ENCODE measurements at places on chromosomes 2 and 18. TPM values are rescaled to one million over a fixed set of nuclear protein-coding genes. Genes with fewer than 3 reads are reported as not detected.

DNA sequence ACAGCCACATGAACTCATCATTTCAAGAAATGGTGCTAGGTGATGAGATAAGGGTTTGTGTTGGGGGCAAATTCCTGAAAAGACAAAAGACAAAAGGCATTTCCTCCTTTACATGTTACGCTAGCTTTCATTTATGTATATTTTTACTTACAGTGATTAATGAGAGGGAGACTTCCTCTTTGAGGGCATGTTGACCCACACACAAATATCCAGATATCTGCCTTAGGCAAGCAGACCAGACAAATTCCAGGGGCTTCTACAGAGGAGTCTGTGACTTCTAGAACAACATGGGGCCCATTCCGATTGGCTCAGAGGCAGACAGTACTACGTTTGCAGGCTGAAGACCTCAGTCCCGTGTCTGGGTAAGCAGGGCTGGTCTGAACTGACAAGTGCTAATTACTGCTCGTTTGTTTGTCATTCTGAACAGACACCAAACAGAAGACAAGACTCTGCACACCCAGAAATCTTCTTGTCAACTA, 74.8 kb upstream of the ST6GAL2 start:
- no peak for DNase-seq
- H3K27me3 ChIP-seq: no peaks in the 10 kb centered on the region
- H3K4me1 ChIP-seq: no peaks in the 10 kb centered on the region
- no peak overlapping the region for H3K4me3 ChIP-seq
- no peak overlapping the region for H3K27ac ChIP-seq

- H3K27me3 ChIP-seq: no peaks in the 10 kb centered on the region
- no peak for DNase-seq
- no peak overlapping the region for H3K4me3 ChIP-seq
- no peaks in the 10 kb centered on the region for H3K36me3 ChIP-seq
Observed at GRCh38 chr2:42973726-42974125, 181.3 kb upstream of the HAAO start.

TIMM21 gene
- total RNA-seq: 19.1 TPM

DNA sequence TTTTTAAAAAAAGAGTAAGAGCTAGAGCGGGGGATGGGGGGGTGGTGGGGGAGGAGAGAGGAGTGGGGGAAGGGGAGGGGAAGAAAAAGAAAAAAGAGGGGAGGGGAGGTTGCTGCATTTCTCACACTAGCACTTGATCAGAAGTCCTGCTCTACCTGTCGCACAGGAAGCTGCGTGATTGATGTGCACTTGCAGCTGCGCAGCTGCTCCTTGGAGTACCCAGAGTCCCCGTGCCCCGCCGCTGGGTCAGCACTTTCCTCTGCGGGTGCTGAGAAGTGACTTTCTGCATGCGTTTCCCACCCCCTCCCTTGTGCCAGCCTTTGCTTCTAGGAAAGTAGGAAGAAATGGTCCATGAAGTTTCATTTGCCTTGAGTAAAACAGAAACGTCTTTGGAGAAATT, 297.3 kb downstream of the ETAA1 start:
- no peak overlapping the region for H3K27ac ChIP-seq
- H3K4me1 ChIP-seq: peaks cover 5% of the 10 kb centered on the region
- DNase-seq: peak; percentile 71
- H3K27me3 ChIP-seq: no peaks in the 10 kb centered on the region
- H3K4me3 ChIP-seq: no peak overlapping the region
- H3K36me3 ChIP-seq: no peaks in the 10 kb centered on the region

MAB21L4 gene
- 0.33 TPM for total RNA-seq

UPP2 gene
- total RNA-seq: 0.11 TPM

DNA sequence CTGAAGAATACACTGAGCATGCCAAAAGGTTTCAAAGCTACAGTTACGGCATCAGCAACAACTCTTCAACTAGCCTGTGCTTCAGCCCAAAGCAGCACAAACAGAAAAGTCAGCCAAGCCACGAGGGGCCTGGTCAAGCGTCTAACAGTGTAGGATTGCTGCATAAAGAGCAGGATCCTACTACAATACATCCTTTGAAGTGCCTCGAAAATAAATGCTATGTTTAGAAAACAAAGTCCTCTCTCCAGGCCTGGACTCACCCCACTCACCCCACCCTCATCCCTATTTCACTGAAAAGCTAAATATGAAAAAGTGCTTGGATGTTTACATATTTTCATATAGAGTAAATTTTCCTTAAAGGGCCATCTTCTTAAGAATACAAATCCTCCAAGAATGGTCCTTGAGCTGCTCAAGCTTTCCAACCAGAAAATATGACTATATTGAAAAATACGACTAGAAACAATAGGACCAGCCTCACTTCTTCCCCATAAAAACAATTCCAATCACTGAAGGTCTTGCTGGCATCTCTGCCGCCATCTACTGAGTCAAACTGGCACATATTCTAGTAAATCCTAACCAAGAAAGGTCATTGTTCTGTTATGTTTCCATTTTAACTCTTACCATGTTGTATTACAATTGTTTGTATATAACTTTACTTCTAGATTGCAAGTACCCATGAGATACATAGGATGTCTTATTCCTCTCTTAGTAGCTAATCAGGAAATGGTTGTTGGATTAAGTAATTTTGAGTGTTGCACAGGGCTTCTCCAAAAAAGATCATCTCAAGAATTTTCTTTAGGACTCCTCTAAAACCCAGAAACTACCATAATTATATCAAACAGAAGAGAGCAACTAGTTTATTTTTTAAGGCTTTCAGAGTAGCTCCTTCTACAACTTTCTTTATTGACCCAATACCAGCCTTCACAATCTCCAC, 63.6 kb downstream of the CLHC1 start:
- no peaks in the 10 kb centered on the region for H3K36me3 ChIP-seq
- H3K4me1 ChIP-seq: peaks cover 45% of the 10 kb centered on the region
- H3K27ac ChIP-seq: peak overlapping the region; percentile 67
- no peaks in the 10 kb centered on the region for H3K27me3 ChIP-seq
- no peak overlapping the region for H3K4me3 ChIP-seq
- peak; percentile 83 for DNase-seq

DNA sequence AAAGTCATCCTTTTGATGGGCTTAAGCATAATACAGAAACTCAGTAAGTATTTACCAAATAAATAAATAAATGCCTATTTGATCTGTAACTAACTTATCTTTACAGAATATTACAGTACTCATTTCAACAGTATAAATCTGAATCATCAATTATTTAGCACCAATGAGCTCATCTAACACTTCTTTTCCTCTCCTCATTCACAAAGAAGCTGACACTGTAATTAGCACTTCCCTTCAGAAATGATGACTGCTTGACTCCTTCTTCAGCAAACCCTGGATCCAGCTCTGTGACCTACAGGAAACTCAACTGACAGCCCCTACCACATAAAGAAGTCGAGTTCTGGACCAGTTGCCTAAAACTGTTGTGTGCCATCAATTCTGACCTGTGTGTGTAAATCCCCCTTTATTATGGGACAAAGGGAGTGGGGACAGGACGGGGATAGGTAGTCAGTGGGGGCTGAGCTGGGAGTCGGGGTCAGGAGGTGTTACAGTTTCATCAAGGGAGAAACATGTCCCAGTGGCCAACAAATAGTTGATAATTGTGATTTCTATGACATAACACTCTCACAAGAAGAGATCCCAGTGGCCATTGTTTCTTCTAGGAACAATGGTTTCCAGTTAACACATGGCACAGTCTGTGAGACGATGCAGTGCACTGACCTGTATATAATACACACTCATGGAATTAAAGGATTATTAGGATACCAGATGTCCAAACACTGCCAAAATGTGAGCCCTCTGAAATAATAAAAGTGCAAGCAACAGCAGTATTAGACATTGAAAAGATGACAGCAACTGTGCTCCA, 68.7 kb downstream of the STK39 start:
- H3K4me1 ChIP-seq: no peaks in the 10 kb centered on the region
- H3K4me3 ChIP-seq: no peak overlapping the region
- no peak overlapping the region for H3K27ac ChIP-seq

NAT8 gene
- not detected for total RNA-seq

- H3K27me3 ChIP-seq: no peaks in the 10 kb centered on the region
- H3K36me3 ChIP-seq: no peaks in the 10 kb centered on the region
Observed at GRCh38 chr18:51437280-51438271, 240.1 kb upstream of the MEX3C start.

DNA sequence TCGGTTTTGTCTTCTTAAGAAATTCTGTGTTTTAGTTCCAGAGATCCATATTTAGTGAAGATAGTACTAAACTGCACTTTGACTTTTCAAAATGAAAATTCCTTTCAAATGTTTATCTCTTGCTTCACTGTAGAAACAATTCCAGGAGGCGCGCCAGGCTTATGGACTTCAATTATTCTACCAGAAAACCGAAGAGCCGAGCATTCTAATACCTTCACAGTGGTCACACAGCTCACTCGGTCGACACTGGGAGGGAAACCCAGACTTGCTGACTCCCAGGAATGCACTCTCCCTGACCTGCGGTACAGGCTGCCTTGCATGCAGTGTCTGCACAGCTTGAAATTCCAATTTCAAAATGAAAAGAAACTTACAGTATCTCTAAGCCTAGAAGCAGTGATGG, 119.9 kb upstream of the PIEZO2 start:
- no peak for DNase-seq
- H3K27ac ChIP-seq: no peak overlapping the region
- no peaks in the 10 kb centered on the region for H3K27me3 ChIP-seq
- no peaks in the 10 kb centered on the region for H3K4me1 ChIP-seq
- H3K4me3 ChIP-seq: no peak overlapping the region
- H3K36me3 ChIP-seq: no peaks in the 10 kb centered on the region

GRCh38 chr18:34862561-34862960, 152.5 kb downstream of the DTNA start:
- H3K36me3 ChIP-seq: no peaks in the 10 kb centered on the region
- DNase-seq: no peak
- no peaks in the 10 kb centered on the region for H3K27me3 ChIP-seq
- peaks cover 7% of the 10 kb centered on the region for H3K4me1 ChIP-seq
- H3K4me3 ChIP-seq: no peak overlapping the region

B4GALT6 gene
- total RNA-seq: 2.6 TPM

- H3K27me3 ChIP-seq: no peaks in the 10 kb centered on the region
- H3K27ac ChIP-seq: no peak overlapping the region
- DNase-seq: no peak
- H3K36me3 ChIP-seq: no peaks in the 10 kb centered on the region
- H3K4me1 ChIP-seq: no peaks in the 10 kb centered on the region
Observed at GRCh38 chr18:7414459-7414858, 152.7 kb upstream of the PTPRM start.

FAM124B gene
- 2.7 TPM for total RNA-seq

GRCh38 chr2:29878898-29879297, 42.5 kb downstream of the ALK start:
- no peak overlapping the region for H3K4me3 ChIP-seq
- no peak overlapping the region for H3K27ac ChIP-seq
- no peaks in the 10 kb centered on the region for H3K36me3 ChIP-seq
- DNase-seq: peak; percentile 57

ITGA4 gene
- total RNA-seq: 7.8 TPM

GRCh38 chr2:152594022-152594766, 123.1 kb downstream of the PRPF40A start:
- no peak for DNase-seq
- no peaks in the 10 kb centered on the region for H3K4me1 ChIP-seq
- no peak overlapping the region for H3K4me3 ChIP-seq
- H3K36me3 ChIP-seq: no peaks in the 10 kb centered on the region
- no peaks in the 10 kb centered on the region for H3K27me3 ChIP-seq
- H3K27ac ChIP-seq: peak overlapping the region; percentile 30

GRCh38 chr2:218960309-218961165, 1.1 kb downstream of the CDK5R2 start:
- no peak overlapping the region for H3K4me3 ChIP-seq
- H3K27me3 ChIP-seq: peaks cover 43% of the 10 kb centered on the region
- H3K27ac ChIP-seq: no peak overlapping the region
- no peaks in the 10 kb centered on the region for H3K36me3 ChIP-seq

DNA sequence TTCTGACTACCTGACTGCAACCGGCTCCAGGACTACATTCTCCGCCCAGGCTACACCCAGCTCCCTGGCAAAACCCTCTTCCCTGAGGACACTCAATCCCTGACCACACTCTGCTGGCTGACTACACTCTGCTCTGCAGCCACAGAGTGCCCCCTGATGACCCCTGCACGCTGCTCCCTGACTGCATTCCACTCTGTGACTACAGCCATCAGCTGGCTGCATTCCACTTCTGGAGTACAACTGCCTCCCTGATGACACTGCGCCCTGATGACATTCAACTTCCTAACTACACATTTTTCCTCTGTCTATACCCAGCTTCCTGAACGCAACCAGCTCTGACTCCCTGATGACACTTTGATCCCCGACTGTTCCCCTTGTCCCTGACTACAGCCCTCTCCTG, 71.3 kb upstream of the NRXN1 start:
- no peaks in the 10 kb centered on the region for H3K4me1 ChIP-seq
- H3K4me3 ChIP-seq: no peak overlapping the region
- H3K27me3 ChIP-seq: no peaks in the 10 kb centered on the region
- no peak overlapping the region for H3K27ac ChIP-seq
- DNase-seq: peak; percentile 35

GRCh38 chr2:194319222-194319992, 1337.6 kb upstream of the SLC39A10 start:
- H3K4me1 ChIP-seq: no peaks in the 10 kb centered on the region
- no peak overlapping the region for H3K4me3 ChIP-seq
- H3K27me3 ChIP-seq: no peaks in the 10 kb centered on the region
- no peak for DNase-seq

DNA sequence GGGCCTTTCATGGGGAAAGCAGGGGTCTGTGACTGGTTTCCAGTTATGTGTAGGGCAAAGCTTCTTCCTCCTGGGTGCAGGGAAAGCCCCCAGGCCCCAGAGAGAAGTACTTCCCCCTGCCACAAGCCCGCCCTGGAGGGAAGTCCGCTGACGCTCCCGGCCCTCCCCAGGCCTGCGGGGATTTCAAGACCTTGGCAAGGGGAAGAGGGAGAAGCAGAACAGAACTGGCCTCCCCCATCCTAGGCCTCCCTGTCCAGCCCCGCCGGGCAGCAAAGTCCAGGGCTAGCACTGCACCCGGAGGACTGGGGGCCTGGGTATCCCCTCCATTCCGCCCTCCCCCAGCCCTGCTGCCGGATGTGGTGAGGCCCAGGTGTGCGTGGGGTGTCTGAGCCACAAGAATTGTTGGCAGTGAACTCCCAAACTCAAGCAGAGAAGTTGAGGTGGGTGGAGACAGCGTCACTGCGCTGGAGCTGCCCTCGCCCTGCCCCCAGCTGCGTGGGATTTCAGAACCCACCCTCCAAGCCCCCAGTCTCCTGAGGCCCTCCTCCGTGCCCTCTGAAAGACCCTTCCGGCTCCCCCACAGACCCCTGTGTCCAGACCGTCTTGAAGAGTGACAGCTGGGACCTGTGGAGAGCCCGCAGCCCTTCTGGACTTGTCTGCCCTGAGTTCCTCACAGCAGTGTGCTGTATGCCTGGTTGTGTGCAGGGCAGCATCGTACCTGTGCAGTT, 1.1 kb upstream of the DUSP2 start:
- H3K36me3 ChIP-seq: no peaks in the 10 kb centered on the region
- peak; percentile 16 for DNase-seq
- peaks cover 7% of the 10 kb centered on the region for H3K4me1 ChIP-seq

- no peak overlapping the region for H3K4me3 ChIP-seq
- DNase-seq: no peak
- no peaks in the 10 kb centered on the region for H3K27me3 ChIP-seq
- H3K36me3 ChIP-seq: no peaks in the 10 kb centered on the region
- no peaks in the 10 kb centered on the region for H3K4me1 ChIP-seq
- H3K27ac ChIP-seq: no peak overlapping the region
Observed at GRCh38 chr2:169716238-169716886, 17.3 kb upstream of the KLHL23 start.

Measured in thyroid gland (tissue), 4 donors.